Muscle of arm (tissue), 14 donors: ENCODE measurements at places on chromosomes 16 and 17.

GRCh38 chr16:28873543-28874201 lies 4.6 kb upstream of the ATP2A1 start:
- DNase-seq = no peak

GRCh38 chr16:29926711-29927052 lies 656 bp upstream of the KCTD13 start:
- peak; percentile 61 for DNase-seq

GRCh38 chr17:28276011-28276410 lies 43.0 kb upstream of the TMEM97 start:
- DNase-seq = no peak

DNA sequence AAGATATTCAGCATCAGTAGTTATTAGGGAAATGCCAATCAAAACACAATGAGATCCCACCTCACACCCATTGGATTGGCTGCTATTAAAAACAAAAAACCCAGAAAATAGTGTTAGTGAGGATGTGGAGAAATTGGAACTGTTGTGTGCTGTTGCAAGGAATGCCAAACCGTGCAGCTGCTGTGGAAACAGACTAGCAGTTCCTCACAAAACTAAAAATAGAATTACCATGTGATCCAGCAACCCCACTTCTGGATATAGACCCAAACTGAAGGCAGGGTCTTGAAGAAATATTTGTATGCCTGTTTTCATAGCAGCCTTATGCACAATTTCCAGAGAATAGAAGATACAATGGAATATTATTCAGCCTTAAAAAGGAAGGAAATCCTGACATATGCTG lies 46.0 kb downstream of the FOXK2 start:
- peak; percentile 62 for DNase-seq

GRCh38 chr17:46789610-46790009 lies 28.9 kb downstream of the WNT3 start:
- no peak for DNase-seq

DNA sequence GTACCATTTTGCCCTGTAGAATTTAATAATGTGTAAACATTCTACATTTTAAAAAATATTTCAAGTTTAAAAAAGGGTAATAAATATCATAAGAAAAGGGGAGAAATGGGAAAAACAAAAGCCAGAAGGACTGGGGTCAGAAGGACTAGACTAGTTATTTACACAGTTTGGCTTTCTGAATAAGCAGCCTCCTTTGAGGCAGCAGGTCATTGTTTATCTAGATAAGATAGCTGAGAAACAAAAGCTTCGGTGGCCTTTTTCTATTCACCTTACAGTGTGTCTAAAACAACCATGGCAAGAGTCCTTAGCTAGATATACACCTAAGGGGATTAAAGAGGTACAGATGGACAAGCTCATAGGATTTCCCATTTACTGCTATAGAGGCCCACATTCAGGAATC lies 396.5 kb upstream of the PMFBP1 start:
- DNase-seq = no peak

DNA sequence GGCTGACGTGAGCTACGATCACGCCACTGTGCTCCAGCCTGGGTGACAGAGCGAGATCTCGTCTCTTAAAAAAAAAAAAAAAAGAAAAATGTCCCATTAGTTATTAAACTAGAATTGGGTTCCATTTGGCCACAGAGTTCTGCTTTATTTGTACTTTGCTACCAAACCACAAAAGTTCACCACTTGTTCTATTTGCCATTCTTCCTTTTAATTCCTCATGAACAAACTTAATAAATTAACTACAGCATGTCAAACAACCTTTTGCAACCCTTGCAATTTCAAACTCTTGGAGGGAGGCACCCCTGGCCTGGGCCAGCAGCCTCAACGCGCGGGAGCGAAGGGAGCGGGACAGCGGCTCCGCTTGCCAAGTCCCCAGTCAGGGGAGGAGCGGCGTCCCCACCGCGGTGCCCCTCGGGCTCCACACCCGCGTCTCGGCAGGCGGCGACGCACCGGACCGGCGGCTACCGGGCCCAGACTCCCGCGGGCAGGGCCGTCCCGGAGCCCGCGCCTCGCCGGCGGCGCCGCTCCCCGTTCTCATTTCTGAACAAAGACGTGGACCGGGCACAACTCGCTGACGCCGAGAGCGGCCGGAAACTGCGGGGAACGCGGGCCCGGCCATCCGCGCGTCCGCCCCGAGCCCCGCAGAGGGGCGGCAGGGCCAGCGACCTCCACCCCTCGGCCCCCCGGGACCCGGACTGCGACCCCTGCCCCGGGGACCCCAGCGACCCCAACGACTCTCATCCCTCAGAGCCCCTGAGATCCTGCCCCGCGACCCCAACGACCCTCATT lies 775 bp downstream of the CYTH1 start:
- no peak for DNase-seq
